ENCODE measurements at places on chromosomes 3 and 15. TPM values are rescaled to one million over a fixed set of nuclear protein-coding genes. Genes with fewer than 3 reads are reported as not detected.

Gene RNF168
- 24.9 TPM for total RNA-seq

DNA sequence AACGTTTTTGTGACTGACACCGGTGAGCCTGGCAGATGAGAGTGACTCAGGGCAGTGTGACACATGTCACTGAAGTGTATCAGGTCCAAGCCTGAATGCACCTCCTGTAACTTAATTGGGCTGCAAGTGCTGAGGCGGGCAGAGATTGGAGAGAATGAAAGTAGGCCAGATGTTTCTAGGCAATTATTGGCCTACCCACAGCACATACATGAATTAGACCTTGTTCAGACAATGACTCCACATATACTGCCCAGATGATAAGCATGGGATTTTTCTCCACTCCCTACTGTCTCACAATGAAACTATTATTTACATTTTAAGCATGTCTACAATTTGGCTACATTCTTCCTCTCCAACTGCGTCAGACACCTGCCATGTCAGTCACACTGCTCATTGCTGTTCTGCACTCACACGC, 187.3 kb upstream of the ZNF385D start:
- DNase-seq: no peak

DNA sequence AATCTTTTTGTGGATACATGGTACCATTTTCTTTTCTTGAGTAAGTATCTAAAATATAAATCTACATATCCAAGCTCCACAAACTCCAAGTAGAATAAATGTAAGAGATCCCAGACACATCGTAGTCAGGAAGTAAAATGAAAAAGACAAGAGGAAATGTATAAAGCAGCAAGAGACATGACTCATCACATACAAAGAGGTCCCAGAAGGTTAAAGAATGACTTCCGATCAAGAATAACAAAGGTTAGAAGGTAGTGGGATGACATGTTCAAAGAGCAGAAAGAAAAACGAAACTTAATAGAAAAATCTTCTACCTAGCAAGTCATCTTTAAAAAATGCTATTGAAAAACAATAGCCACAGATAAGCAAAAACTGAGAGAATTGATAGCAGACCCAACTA, 705.8 kb downstream of the NR2F2 start:
- DNase-seq: no peak

DNA sequence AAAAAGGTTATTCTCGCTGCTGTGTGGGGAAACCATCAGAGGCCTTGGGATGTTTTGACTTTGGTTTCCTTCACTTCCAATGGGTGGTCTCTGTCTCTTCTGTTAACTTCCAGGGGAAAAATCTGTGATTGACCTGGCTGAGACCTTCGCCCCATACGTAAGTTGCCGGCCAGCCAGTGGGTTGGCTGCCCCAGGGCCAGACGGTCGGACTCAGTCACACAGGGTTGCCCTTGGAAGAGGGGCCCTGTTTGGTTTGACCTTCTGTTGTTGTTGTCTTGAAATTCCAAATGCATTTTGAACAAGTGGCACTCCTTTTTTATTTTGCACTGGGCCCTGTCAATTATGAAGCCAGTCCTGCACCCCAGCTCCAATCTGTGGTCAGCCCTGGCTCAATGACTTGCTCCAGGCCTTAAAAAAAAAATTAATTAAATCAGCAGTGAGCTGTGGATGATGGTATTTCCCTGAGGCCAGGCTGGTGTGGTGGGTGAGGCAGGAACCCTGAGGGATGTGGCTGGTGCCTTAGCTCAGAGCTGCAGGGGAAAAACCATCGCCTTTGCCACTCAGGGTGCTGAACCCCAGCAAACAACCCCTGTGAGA, 4.5 kb downstream of the FAM107A start:
- no peak for DNase-seq

Gene STRA6
- total RNA-seq: not detected

GRCh38 chr15:68642491-68642845, 63.7 kb downstream of the CORO2B start:
- no peak for DNase-seq

- DNase-seq: no peak
Measured at GRCh38 chr15:84112025-84112424, 123.5 kb upstream of the GOLGA6L4 start.

DNA sequence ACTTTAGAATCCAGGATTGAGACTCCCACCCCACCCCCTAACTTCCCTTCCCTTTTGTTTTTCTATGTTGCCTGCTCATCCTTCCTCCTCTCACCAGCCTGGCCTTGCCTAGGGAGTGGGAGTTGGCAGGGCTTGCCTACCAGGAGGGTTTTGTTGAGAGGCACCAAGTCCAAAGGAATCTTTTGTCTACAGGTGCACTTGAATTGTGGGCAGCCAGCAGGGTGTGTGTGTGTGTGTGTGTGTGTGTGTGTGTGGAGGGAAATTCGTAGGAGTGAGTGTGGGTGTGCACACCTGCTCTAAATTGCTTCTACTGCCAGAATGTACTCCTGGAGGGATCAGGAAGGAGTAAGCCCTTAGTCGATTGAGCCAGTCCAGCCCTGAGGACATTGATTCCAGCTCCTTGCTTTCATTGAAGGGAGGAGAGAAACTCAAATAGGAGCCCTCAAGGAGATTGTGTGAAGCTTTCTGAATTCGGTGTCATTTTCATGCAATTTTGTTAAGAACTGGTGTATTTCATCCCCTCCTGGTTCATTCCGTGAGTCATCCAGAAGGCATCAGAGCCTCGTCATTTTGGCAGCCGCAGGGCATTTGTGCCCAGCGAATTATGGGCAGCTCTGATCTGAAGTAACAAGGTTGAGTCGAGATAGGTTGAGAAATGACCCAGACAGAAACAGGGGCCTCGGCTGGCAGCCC, 112.1 kb downstream of the SLCO3A1 start:
- DNase-seq: no peak

Gene SLC28A2
- 2.6 TPM for total RNA-seq

Gene CAPN3
- total RNA-seq: 21.5 TPM

GRCh38 chr3:192373032-192373431, 354.3 kb downstream of the FGF12 start:
- DNase-seq: no peak
